ENCODE measurements at places on chromosomes 12 and 14.

DNA sequence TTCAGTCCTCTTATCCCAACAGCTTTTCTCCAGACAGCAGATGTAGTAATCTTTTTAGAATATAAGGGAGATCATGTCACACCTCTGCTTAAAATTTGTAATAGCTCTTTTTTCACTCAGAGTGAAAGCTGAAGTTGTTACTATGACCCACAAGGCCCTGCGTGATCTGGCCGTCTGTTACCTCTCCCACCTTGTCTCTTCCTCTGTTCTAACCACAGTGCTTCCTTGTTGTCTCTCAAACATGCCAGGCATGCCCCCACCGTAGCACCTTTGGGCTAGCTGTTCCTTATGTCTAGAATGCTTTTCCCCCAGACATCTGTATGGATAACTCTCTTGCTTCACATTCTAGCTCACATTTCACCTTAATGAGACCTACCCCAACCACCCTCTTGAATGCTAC, 6.5 kb downstream of the NECAP1 start:
- no peak for DNase-seq

GRCh38 chr12:5467931-5468330, 36.0 kb downstream of the NTF3 start:
- no peak for DNase-seq

GRCh38 chr12:81070846-81071245, 7.0 kb upstream of the ACSS3 start:
- no peak for DNase-seq

DNA sequence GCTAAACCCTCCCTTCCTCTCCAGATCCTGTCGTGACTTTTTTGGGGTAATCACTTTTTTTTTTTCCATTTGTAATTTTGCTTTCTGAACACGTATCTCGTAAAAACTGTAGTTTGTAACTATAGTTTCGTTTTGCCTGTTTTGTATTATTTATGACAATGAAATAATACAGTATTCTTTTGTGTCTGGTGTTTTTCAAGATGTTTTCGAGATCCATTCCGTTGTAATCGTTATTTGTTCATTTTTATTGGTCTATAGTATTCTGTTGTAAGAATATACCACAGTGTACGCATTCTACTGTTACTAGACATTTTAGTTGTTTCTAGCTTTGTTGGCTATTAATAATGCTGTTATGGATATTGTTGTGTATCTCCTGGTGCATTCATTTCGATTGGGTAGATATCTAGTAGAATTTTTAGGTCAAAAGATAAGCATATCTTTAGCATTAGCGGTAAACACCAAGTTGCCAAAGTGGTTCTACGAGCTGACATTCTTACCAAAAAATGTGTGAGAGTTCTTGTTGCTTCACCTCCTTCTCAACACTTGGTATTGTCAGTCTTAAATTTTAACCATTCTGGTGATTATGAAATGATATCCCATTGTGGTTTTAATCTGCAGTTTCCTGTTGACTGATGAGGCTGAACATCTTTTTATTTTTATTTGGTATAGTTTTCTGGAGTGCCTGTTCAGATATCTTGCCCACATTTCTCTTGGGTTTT, 92.3 kb upstream of the EVL start:
- no peak for DNase-seq

DNA sequence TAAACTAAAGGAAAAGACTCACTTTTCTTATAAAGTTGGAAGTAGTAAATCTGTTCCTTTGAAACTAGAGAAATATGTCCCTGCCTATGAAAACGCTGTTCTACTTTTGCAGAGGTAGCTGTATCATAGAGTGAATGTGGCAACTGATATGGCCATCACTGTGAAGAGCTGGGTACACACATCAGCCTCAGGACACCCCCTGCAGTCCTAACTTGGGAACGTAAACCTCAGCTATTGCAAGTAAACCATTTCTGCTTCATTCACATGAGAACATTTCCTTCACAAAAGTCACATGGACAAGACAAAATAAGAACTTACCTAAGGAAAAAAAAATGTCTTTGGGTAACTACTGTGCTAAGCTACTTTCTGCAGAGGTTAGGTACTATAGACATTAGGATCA, 233.3 kb upstream of the PPFIA2 start:
- no peak for DNase-seq

DNA sequence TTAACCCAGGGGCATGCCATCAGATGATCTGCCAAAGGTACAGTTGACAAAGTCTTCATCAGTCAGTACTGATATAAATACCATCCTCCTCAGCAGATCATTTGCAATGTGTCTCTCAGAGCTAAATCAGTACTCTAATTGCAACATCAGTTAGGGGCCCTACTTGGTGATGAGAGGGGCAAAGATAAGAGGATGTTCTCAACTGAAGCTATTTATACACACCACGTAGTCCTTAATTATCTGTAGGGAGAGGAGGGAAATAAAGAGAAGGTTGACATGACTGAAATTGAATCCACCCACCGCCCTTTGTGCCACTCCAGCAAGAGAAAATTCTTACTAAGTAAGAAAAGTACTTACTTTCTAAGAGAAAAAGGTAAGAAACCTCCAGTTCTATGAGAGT, 157.8 kb upstream of the NUDT4 start:
- DNase-seq = no peak

GRCh38 chr12:49705479-49706134, 1.6 kb downstream of the FMNL3 start:
- DNase-seq = no peak

- no peak for DNase-seq
Measured at GRCh38 chr12:1504895-1505311, 89.5 kb downstream of the FBXL14 start.

GRCh38 chr12:90193500-90193899, 484.9 kb upstream of the ATP2B1 start:
- DNase-seq = no peak

- no peak for DNase-seq
Measured at GRCh38 chr12:60421741-60422140, 825.9 kb downstream of the SLC16A7 start.

- no peak for DNase-seq
Measured at GRCh38 chr12:39777465-39777864, 157.9 kb upstream of the ABCD2 start.
